ENCODE measurements at places on chromosomes 4 and X. TPM values are rescaled to one million over a fixed set of nuclear protein-coding genes. Genes with fewer than 3 reads are reported as not detected.

Gene NLGN3
- total RNA-seq, result not detected

DNA sequence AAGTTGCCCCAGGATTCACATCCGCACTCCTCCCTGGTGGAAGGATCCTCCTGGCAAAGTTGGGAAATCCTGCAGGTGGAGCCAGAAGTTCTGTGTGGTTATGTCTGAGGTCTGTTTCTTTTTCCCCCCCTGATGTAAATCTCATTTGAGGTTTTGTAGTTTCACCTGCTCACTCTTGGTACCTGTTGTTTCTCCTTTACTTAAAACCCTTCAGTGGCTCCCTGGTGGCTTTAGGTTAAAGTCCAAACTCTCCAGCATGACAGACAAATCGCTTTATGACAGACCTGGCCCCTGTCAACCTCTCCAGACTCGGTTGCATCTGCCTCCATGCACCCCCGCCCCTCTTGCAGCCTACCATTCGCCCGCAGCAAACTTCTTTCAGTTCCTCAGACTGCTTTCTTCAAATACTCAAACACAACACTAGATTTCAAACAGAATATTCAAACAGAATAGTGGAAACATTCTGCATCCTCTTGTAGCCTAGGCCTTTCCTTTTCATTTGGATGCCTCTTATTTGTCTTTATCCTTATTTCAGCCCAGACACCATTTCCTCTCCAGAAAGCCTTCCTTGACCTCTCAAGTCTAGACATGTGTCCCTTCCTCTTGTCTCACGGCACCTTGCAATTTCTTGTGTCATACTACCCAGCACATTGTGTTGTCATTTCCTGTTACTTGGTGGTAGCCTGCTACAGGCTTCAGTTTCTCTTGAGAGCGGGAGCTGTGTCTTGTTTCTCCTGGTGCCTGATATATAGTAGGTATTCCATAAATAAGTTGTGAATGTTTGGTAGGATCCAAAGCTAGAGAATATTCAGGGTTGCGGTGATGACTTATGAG lies 24.8 kb downstream of the IL13RA1 start:
- no peak overlapping the region for H3K4me3 ChIP-seq
- DNase-seq, result no peak
- H3K27me3 ChIP-seq, result no peaks in the 10 kb centered on the region
- H3K27ac ChIP-seq, result no peak overlapping the region
- no peaks in the 10 kb centered on the region for H3K36me3 ChIP-seq
- H3K4me1 ChIP-seq, result no peaks in the 10 kb centered on the region

Gene PCDH19
- total RNA-seq, result not detected

DNA sequence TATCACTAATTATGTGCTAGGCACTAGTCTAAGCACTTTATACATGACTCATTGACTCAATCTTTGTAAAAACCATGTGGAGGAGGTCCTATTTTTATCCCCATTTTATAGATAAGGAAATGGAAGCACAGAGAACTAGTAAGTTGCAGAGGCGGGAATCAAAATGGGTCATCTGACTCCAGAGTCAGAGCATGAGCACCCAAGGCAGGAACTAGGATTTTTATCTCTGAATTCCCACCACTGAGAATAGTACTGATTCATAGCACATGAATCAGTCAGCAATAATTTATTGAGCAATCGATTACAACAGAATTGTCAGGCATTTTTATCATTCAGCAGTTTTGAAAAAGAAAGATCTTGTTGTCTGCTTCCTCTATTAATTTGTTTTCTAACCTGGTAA lies 19.3 kb downstream of the SCARB2 start:
- H3K36me3 ChIP-seq, result peaks cover 44% of the 10 kb centered on the region
- no peak overlapping the region for H3K4me3 ChIP-seq
- peaks cover 12% of the 10 kb centered on the region for H3K4me1 ChIP-seq
- H3K27ac ChIP-seq, result no peak overlapping the region

Gene PAGE2
- not detected for total RNA-seq

Gene MAGEB3
- not detected for total RNA-seq

Gene CFP
- total RNA-seq, result 0.66 TPM

DNA sequence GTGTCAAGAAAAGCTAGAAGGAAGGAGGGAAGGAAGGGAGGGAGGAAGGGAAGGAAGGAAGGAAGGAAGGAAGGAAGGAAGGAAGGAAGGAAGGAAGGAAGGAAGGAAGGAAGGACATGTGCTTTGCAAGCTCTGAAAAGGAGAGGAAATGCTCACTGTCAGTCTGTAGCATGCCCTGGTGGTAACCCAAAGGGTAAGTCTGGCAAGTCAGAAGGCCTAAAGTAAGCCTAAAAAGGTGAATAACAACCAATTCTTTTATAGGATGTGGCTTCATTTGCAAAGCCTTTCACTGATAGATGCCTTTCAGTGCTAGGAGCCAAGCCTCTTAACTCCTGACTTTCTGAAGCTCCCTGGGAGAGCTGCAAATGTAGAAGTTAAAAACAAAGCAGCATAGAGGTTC lies 542.6 kb downstream of the CFAP47 start:
- no peaks in the 10 kb centered on the region for H3K27me3 ChIP-seq
- no peak overlapping the region for H3K27ac ChIP-seq
- no peaks in the 10 kb centered on the region for H3K4me1 ChIP-seq
- no peak overlapping the region for H3K4me3 ChIP-seq
- DNase-seq, result no peak

DNA sequence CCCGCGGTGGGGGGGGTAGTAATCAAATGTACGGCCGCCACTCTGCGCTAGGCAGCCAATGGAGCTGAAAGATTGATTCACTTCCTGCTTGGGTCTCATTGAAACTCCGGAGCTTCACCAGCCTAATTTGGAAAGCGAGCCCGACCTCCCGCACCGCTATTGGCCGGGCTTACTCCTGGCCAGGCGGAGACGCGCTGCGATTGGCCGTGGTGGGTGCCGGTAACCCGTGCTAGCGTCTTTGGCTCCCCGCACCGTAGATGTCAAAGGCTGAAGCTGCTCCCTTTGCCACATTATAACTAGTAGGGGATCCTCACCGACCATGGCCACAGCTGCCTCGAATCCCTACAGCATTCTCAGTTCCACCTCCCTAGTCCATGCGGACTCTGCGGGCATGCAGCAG lies at the start of gene POU3F4:
TSS of gene POU3F4 (plus strand) at position 285 of the 400 bp plus-strand sequence. CDS start at position 320, 35 bp downstream.
- H3K27me3 ChIP-seq, result no peaks in the 10 kb centered on the region
- no peak within 1 kb of the TSS for H3K4me3 ChIP-seq
- no peaks in the 10 kb centered on the region for H3K36me3 ChIP-seq

DNA sequence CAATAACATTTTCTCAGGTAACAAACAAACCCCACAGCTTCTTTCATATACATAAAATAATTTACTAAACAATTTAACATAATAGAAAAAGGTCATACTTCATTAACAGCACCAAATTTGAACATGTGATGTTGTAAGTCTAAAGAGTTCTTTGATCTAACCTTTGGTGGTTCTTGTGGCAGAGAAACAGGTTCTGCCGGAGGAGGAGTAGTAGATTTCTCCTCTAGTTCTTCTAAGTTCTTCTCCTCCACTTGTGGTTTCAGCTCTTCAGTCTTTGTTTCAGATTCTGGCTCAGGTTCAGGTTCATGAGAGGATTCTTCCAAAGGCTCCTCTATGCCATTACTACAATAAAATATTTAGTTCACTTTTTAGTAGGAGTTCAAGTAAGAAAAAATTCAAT lies 18.3 kb downstream of the G3BP2 start:
- H3K27ac ChIP-seq, result no peak overlapping the region
- DNase-seq, result no peak
- H3K4me1 ChIP-seq, result peaks cover 8% of the 10 kb centered on the region
- no peak overlapping the region for H3K4me3 ChIP-seq
- H3K36me3 ChIP-seq, result peaks cover 76% of the 10 kb centered on the region

DNA sequence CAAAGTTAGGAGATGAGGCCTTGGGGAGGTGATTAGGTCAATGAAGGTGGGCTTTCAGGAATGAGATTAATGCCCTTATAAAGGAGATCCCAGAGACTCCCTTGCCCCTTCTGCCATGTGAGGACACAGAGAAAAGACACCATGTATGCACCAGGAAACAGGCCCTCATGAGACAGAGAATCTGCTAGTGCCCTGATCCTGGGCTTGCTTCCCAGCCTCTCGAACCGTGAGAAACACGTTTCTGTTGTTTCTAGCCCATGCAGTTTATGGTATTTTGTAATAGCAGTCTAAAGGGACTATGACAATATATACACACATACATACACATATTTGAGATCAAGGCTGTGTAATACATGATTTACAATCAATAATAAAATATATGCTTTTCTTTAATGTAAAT lies 41.4 kb upstream of the ENPP6 start:
- no peak overlapping the region for H3K27ac ChIP-seq
- no peaks in the 10 kb centered on the region for H3K27me3 ChIP-seq
- H3K4me3 ChIP-seq, result no peak overlapping the region
- H3K4me1 ChIP-seq, result peaks cover 18% of the 10 kb centered on the region
- DNase-seq, result no peak

DNA sequence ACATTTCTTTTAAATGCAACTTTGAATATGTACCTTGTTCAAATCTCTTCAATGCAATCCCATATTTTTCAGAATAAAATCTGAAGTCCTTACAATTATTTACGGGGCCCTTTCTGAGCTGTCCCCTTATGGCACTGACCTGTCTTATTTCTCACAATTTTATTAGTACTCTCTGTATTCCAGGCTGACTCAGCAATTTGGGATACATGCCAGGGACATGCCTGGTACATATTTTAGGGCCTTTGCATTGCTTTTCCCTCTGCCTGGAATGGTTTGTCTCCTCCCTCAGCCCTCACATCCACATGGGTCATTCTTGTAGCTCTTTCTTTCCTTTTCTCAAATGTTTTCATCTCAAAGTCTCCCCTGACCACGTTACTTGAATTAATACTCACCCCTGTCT lies 172.2 kb upstream of the TECRL start:
- no peak overlapping the region for H3K27ac ChIP-seq
- no peak overlapping the region for H3K4me3 ChIP-seq
- H3K27me3 ChIP-seq, result no peaks in the 10 kb centered on the region
- DNase-seq, result no peak
- H3K36me3 ChIP-seq, result no peaks in the 10 kb centered on the region

Gene RHOH
- not detected for total RNA-seq

DNA sequence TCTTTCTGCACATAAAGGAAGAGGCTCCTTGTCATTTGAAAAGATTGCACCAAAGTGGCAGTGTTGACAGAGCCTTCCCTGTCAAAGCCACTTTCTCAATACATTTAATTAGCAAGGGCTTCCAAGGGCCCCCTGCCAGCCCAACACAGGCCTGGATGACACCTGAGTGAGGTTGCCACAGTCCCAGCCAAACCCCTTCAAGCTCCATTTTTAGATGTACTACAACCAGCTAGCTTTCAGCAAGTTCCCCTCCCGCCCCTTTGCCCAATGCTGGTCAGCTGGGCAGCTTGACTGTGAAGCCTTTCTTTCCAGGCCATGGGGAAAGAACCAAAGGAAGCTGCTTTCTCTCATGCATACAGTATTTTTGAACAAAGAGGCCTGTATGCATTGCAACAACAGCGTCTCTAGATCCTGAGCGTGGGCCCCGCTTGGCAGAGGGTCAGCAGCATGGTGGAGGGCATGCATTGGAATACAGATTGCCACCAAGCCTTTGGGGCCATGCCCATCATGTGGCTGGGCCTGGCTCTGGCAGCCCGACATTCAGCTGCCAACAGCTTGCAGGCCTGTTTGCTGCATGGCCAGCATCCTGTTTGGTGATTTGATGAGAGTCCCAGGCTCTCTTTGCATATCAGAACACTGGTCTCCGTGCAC lies 261.1 kb upstream of the GATB start:
- no peaks in the 10 kb centered on the region for H3K36me3 ChIP-seq
- no peaks in the 10 kb centered on the region for H3K4me1 ChIP-seq
- no peak for DNase-seq
- no peak overlapping the region for H3K4me3 ChIP-seq
- H3K27ac ChIP-seq, result no peak overlapping the region
- H3K27me3 ChIP-seq, result no peaks in the 10 kb centered on the region

DNA sequence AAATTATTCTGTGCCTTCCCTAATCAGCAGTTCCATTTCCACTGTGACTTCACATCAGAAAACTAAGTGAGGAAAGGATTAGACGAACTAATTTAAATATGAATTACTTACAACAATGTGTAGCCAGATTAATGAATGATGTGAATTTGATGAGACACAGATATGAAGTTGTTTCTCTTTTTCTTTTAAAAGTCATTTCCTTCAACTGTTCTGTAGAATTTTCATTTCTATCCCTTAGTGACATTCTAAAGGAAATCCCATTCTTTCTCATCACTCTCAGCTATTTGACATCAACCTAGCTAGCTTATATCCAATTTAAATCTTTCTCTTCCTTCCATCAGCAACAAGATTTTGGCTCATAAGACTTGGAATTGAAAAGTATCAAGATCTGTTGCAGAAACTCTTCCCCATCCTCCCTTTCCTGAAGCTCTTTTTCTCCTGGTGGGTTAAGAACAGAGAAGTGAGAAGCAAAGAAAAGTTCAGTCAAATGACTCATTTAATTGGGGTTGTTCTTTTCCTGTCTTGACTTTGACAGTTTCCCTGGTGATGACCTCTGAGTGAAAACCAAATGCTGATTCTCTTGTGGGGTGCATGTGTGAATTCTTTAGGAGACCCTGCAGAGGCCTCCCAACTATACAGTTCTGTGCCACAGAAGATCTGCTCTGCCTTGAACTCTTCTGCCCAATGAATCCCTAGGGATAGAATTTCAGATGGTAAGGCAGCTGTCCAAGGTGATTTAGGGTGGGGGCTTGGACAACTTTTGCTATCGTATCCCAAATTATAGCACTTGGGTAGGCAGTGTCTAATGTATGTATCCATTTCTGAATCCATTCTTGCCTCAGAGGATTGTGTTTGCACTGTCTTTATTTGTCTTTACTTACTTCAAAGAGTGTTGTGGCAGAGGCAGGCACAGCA lies 232.5 kb upstream of the GPRIN3 start:
- H3K27ac ChIP-seq, result peak overlapping the region; percentile 60
- H3K27me3 ChIP-seq, result no peaks in the 10 kb centered on the region
- DNase-seq, result no peak
- no peak overlapping the region for H3K4me3 ChIP-seq
- H3K36me3 ChIP-seq, result no peaks in the 10 kb centered on the region

DNA sequence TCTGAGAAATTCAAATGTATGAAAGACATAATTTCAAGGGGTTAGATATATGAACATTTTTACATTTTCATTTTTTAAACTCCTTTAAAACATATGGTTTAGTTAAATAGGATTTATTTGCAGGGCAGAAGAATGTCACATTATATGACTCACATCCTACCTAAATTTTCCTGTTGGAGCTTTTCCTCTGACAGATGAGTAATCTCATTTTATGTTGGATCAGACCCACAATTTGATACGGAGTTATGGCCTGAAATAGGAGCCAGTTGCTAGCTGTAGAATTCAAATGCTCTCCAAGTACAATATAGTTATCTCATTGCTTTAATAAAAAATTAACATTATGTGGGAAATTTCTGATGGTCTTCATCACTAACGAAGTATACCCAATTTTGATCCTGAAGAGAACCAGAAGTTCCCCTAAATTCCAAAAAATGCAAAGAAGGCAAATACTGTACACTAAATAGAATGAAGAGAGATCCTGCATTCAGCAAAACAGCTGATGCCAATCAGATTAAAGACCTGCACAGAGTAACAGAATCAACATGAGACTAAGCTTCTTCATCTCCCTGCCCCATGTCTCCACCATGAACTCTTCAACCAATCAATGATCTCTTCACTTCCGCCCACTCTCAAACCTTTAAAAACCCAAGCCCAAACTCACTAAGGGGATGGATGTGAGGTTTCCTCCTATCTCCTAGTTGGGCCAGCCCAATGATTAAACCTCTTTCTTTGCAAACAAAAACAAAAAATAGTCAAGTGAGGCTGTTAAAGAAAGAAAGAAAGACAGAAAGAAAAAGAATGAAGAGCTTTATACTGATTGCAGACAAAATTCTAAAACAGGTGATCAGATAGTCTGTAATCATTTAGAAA lies 10.9 kb upstream of the EXOSC9 start:
- DNase-seq, result peak; percentile 60
- H3K36me3 ChIP-seq, result no peaks in the 10 kb centered on the region
- H3K27me3 ChIP-seq, result no peaks in the 10 kb centered on the region
- peaks cover 71% of the 10 kb centered on the region for H3K4me1 ChIP-seq
- H3K27ac ChIP-seq, result peak overlapping the region; percentile 65
- H3K4me3 ChIP-seq, result no peak overlapping the region

Gene CLNK
- not detected for total RNA-seq
